ENCODE measurements at places on chromosomes 1 and 21.

DNA sequence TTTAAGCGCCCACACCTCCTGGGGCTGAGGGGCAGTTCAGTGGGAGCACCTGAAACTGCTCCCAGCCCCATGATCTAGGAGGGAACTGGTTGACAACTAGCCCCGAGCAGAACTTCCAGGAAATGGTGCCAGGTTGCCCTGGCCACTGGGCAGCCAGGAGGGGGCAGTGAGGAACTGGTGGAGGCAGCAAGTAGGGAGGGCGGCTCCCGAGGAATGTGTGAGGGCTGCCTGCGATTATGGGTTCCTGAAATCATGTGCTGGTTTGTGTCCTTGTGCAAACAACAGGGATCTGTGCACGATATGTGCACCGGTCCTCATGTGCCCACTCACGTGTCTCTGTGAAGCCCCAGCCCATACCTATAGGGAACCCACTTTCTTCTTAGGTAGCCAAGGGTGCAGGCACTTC is 9.9 kb downstream of the GPR3 start:
- peak; percentile 23 for DNase-seq

DNA sequence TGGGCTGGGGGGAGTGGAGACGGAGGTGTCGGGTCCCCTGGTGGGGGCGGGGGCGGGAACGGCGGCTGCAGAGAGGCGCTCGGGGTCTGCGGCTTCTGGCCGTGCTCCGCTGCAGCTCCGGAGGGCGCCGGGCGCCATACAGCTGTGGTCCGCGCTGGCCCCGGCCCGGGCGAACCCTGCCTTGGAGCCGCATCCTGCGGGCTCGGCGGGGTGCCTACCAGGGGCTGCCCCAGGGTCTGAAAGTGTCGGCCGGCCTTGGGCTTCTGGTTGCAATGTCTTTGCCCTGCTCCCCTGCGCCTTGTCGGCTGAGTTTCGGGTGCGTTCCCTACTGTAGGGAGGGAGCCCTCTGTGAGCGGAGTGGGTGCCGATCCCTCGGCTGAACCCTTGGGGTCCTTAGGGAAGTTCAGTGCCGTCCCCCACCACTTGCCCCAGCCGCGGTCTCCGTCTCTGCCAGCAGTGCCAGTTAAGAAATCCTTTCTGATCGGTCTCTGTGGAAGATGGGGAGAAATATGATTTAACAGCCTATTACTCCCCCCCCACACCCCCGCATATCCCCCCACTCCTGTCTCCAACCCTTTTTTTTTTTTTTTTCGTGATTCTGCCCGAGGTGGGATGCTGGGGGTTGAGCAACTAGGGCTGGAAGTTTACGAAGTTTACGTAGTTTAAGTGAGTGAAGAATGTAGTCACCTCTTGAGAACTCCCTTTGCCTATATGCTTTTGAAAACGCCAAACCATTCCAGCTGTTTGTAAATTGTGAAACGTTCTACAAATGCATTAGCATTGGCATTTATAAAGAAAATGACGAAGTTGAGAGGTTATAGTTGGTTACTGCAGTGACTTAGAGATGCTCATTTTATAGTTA is 588 bp downstream of the NEXN start:
- no peak for DNase-seq

- DNase-seq, result no peak
These were observed 330.2 kb downstream of the S1PR1 start for GRCh38 chr1:101566883-101567538.

DNA sequence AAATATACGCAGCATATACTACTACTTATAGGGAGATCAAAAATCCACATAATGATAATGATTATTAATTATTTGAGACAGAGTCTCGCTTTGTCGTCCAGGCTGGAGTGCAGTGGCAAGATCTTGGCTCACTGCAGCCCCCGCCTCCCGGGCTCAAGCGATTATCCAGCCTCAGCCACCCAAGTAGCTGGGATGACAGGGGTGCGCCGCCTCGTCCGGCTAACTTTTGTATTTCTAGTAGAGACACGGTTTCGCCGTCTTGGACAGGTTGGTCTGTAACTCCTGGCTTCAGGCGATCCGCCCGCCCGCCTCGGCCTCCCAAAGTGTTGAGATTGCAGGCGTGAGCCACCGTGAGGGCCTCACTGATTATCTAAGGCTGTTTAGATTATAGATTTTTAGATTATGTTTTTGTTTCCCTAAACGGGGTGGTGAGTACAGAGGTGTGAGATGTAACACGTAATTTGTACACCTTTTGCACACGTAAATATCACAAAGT is 548 bp upstream of the SLC25A33 start:
- DNase-seq, result no peak

GRCh38 chr1:30774550-30775432 is 17.2 kb upstream of the LAPTM5 start:
- no peak for DNase-seq

- peak; percentile 68 for DNase-seq
These were observed 91.7 kb downstream of the CDC14A start for GRCh38 chr1:100443811-100444571.

GRCh38 chr1:158024737-158025136 is 31.3 kb downstream of the KIRREL1 start:
- DNase-seq, result no peak

DNA sequence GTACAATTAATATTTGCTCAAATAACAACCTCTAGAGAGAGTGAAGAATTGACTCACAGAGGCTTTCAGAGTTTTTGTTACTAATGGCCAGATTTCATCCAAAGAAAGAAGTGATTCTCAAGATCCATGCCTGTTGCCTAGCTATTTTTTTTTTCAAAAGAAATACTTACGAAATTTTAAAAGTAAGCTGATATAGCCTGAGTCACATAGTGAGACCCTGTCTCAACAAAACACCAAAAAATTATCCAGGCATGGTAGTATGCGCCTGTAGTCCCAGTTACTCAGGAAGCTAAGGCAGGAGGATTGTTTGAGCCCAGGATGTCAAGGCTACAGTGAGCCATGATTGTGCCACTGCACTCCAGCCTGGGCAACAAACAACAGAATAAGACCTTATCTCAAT is 14.6 kb downstream of the PALMD start:
- no peak for DNase-seq

DNA sequence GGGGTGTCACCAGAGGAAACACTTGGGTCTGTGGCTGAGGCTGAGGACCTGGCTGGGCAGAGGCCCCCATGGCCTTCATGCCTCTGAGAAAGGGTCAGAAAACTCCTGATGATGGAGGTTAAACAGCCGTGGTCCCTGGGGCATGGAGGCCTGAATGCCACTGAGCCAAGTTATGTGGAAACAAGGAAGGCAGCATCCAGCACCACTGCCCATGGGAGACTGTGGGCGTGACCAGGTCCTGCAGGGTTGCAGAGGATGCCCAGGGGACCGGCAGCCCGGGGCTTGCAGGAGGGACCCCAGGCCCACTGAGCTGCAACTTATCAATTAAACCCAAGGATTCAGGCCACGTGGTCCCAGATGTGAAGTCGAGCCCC is 18.9 kb upstream of the COL6A2 start:
- DNase-seq, result no peak

DNA sequence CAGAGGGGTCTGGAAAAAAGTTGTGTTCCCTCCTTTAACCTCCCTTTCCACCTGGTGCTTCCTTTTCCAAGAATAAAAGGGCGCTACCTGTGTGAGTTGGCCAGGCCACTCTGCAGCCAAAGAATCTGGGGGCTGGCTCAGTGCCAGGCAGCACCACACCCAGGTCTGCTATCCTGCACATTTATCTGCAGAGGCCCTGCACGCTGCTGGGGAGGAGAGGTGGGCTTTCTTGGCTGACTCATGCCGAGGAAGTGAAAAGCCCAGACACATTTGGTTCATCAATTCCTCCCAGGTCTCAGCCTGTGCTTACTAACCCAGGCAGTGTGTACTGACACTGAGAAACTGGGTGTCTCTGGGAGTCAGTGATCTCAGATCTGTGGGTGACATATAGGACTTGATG is 79.8 kb upstream of the F3 start:
- DNase-seq, result no peak
